Glomerular endothelial cell (primary cell): ENCODE measurements at places on chromosomes 5 and 9.

DNA sequence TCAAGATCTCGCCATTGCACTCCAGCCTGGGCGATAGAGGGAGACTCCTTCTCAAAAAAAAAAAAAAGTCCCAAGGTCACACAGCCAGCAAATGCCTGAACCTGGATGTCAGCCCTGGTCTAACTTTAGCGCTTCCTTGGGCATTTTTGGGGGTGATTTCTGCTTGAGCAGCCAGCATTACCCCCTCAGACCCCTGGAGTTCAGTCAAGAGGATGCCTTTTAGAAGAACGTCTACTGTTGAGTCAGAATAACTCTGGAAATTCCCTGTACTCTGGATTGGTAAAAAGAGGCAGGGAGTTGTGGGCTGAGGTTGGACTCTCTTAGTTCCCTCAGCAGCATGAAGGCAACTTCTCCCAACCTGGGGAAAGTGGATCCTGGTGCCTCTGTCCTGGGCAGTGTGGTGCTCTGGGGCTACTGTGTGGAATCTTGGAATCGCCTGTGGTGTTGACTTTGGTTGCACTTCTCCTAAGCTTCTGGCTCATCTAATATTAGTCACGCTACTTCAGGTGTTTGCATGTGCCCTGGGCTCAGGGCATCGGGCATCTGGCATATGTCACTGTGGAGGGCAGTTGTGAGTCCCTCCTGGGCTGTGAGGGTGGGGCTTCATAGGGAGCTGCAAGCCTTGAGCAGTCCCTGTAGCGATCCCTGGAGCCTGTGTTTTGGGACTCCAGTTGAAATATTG lies 32.2 kb downstream of the STXBP1 start:
- no peak for DNase-seq

DNA sequence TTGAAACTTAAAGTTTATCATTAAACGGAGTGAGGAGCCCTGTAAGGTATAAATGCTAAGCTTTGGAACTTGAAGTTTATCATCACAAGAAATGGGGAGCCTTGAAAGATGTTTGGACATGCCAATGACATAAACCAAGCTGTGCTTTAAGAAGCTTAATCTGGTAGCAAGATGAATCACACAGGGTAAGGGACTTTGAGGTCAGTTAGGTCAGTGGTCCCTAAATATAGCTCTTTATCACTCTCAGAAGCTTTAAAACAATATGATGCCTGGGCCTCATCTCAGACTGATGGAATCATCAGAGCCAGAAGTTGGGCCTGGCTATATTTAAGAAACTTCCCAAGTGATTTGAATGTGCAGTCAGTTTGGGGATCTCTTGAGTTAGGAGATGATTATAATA lies 85.7 kb downstream of the TNC start:
- no peak for DNase-seq

DNA sequence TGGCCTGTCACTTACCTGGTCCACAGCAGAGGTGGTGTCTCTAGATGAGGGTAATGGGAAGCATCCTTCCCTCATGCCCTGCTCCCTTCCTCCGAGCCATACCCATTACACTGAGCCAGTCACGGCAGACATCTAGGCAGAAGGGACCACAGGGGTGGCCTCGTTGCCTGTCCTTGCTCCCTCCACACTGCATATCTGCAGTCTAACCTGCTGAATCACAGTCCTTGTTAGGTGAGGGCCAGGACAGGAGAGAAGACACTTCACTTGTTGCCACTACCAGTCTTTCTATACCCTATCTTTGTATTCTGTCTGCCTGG lies 18.4 kb upstream of the SPINK4 start:
- DNase-seq, result no peak

DNA sequence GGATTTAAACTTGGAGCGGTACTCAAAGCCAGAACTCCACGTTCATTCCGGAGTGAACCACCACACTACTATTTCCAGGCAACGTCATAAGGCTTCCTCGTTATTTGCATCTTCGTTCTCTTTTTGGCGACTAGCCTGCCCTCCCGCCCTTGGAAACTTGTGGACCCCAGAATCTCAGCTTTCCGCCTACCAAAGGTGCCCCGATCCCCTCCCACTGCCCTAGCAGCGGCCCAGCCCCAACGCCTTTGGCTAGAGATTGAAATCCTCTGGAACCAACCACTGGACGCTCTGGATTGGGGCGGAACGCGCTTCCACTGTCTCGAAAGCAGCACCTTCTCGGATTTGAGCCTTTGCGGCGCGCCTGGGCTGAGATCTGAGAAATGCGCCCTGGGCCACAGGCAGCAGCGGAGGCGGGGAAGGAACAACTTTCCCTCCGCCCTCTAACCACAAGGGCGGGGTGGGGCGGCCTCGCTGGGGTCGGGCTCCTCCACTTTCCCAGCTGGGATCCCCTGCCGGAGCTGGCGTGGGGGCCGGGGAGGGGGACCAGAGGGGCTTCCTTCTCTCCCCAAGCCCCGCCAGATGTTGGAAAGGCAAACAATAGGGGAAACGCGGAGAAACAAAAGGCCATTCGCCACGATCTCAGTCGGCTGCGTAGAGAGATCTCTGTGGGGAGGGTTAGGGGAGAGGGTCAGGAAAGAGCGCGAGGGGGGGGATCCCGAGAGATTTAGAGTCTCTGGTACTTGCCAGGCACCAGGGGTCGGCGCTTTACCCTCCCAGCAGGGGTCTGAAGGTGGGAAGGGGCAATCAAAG lies 1.3 kb downstream of the MOB3B start:
- DNase-seq, result no peak

GRCh38 chr5:115267617-115268016 lies 4.9 kb upstream of the PGGT1B start:
- DNase-seq, result no peak

GRCh38 chr5:52887066-52887465 lies 99.3 kb downstream of the ITGA1 start:
- no peak for DNase-seq

- no peak for DNase-seq
Measured at GRCh38 chr9:105206821-105207699, 37.4 kb upstream of the SLC44A1 start.

DNA sequence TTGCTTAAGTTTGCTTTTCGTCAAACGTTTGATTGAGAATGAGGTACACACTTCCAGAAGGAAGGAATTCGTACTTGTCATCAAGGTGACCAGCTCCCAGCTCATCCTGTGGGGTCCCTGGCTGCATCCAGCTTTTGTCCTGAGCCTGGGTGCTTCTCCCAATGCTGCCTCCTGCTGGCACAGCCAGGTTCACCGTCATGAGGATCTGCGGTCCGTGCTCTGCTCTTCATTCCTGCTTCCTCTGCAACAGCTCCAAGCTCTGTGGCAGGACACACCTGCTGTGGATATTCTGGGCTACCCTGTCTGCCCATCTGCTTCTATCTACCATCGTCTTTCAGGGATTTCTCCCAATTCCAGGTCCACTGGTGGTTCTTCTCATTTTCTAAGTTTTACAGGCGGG lies 13.3 kb upstream of the UBE2QL1 start:
- DNase-seq, result no peak

DNA sequence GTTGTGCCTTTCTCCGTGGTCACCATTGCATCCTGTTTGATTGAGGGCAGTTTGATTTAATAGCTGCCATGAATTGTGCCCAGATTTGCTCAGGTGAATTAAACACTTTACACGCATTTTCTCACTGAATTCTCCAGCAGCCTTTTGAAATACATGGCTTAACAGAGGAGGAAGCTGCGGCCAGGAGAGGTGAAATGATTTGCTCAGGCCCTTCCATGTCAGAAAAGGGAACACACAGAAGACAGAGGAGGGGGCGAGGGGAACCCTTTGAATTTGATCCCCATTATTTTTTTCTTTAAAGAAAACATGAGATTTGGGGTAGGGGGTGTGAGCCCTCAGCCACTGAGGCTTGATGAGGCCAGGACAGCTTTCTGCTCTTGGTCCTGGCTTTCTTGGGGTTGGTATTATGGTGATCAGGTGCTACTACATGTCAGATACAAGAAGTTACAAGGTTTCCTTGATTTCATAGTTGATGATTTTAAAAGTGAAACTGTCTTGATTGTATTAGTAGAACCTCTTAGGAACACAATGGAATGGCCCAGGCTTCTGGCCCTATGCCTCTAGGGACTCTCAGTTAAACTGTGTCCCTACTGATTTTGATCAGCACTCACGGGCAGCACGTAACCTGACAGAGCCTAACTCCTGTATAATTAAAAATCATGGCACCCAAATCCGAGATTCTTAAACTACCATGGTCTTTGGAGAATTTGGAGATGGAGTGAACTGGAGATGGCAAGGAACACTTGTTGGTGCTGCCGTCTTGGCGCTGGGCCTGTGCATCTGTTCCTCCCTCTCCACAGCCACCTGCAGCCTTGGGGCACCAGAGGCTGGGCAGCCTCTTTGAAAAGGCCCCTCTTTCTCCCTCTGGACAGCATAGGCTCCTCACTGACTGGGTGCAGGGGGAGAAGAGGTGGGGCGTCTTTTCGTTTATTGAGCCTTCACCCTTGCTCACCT lies 107.9 kb downstream of the TRIO start:
- DNase-seq, result no peak

- no peak for DNase-seq
Measured at GRCh38 chr5:5532306-5533076, 110.0 kb downstream of the ICE1 start.

DNA sequence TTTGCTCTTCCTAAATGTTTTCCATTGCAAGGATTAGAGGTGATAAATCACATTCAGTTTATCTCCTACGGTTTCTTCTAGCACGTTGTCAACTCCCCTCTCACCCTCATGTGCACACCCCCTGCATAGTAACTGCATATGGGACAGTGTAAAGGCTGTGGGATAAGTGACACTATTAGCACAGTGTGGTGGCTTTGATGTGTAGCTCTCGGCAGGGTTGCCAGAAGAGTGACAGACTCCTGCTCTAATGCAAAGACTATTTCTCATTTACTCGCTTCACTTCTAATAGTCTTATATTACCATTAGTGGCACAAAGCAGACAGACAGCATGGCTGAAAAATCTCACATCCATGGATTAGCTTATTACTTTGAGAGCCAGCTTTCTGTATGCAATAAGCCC lies 454.6 kb downstream of the CETN3 start:
- DNase-seq, result no peak

GRCh38 chr5:76521240-76521758 lies 101.9 kb downstream of the F2RL2 start:
- DNase-seq, result no peak

DNA sequence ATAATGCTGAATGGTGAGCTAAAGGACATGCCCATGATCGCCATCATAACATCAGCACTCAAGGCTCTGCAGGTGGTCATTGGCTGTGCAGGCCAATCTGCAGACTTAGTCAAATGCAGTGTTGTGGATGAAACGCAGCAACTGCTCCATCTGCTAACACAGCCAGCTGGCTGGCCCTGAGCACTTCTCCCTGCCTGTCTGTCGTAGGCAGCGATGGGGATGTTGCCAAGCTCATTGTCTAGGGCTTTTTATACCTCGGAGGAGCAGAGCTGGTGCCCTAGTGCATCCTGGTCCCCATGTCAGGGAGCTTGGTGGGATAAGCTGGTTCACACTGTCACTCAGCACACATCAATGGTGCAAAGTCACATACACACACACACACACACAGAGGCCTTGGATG lies 189.4 kb downstream of the TENT4A start:
- DNase-seq, result no peak

GRCh38 chr5:14190194-14191164 lies 47.3 kb downstream of the TRIO start:
- DNase-seq, result peak; percentile 77

DNA sequence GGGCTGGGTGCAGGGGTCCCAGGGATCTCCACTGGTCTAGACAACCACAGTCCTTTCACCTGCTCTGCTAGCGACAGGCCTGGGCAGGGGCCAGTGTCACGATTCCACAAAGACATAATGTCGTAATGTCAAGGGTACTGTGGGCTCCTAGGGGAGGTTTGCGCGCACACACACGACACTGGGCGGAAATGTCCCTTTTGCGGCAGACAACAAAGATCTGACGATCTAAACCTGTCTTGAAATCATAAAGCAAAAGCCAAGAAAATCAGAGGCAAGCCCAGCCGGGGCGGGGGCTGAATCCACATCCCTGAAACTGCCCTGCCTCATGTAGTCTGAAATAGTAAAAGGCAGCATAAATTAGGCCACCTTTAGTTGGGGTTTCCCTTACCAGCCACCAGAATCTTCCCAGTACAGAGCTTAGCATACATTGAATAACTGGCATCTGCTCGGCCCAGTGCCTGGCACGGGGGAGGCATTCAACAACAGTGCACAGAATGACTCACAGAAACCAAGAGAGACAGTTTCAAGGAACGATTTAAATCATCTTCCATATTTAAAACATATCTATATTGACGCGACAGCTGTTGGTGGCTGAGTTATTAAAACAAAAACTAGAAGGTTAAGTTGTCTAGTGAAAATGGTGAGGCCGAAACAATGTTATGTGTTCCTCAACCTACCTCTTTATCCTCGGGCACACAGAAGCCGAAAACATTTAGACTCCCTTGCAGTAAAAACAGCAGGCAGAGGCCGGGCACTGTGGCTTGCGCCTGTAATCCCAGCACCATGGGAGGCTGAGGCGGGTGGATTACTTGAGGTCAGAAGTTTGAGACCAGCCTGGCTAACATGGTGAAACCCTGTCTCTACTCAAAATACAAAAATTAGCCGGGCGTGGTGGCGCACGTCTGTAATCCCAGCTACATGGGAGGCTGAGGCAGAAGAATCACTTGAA lies 151.0 kb downstream of the MYO10 start:
- DNase-seq, result no peak

DNA sequence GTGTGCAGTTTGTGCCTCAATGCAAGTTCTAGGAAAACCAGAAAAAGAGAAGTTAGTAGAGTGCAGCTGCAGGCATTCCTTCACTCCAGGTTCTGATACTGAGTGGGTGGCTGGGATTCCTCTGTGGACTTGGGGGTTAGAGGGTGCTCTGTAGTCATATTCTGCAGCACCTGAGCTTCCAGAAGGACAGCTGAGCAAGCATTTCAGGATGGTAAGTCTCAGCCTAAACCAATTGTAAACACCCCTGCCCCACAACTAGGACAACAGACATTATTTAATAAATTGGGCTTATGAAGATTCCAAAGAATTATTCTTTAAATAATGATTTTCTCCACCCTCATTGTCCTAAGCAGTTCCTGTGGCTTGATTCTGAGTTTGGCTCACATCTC lies 9.1 kb downstream of the FAXDC2 start:
- DNase-seq, result no peak

GRCh38 chr5:35319333-35320002 lies 89.2 kb upstream of the PRLR start:
- DNase-seq, result no peak
